RCC 7860 (cell line): ENCODE measurements at places on chromosomes 2 and 18.

DNA sequence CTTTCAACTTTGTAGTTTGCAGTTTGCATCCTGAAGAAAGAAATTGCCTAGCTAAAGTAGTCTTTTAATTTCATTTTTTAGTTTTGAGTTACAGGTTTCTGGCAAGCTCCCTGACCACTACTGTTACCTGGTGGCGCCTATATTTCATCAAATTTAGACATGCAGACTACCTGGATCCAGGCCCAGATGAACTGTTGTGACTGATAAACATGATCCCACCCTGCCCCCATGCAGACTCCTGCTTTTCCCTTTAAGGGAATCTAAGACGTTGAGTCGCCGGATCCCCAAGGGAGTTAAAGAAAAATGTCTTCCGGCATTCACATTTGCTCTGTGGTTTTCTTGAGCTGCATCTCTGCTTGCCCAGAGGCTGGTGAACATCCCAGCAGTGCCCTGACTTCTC, 22.2 kb downstream of the METAP1D start:
- DNase-seq = no peak

DNA sequence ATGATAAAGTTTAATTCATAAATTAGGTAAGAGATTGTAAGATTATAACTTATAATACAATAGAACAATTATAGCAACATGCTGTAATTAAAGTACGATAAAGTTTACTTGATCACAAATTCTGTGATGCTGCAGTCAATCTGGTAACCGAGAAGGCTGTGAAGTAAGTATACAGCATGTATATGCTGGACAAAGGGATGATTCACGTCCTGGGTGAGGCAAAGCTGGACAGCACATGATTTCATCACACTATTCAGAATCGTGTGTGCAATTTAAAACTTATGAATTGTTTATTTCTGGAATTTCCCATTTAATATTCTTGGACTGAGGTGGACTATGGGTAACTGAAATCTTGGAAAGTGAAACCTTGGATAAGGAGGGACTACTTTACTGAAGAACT, 522.2 kb upstream of the CNTNAP5 start:
- peak; percentile 65 for DNase-seq

- no peak for DNase-seq
These were observed 158.2 kb downstream of the STK39 start for GRCh38 chr2:168089200-168089599.

DNA sequence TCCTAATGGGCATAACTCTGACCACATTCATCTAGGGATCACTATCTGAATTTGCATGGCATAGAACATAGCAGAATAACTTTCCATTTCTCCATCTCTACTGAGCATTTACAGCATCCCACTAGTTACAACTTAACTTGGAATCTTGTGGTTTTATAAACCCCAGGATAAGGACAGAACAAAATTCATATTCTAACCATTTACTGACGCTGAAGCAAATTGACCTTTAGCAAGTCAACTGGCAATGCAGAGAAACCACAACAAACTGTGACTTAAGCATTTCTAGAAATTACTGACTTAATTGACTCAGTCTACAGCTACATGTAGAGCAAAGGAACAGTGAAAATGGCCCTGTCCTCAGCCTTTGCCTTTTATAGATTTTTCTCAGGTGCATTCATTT, 61.2 kb downstream of the DCC start:
- DNase-seq = no peak

DNA sequence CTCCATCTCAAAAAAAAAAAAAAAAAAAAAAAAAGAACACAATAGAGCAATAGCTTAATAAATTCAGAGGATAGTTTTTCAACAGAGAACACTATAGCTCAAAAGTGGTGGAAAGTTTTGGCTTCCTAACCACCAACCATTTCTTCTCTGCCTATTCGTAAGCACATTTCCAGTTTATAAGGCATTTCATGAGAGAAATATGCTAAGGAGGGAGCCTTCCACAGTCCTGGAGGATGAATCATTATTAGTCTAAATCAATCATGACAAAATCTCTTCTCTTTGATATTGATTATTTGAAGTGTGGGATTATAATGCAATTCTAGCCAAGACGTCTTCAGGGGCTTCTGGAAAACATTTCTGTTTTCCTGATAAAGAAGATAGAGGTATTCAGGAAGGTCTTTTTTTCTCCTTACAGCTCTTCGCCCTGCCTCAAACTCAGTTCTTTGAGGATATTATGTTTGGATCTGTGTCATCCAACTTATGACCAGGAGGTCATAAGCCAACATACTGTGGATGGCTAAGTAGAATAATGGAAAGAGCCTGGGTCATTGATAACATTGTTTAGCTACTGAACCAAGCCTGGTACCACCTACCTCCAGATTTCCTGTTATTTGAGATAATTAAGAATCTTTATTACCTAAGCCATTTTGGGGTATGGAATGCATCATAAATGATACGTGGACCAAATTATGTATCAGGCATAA, 207.3 kb downstream of the TRIB2 start:
- no peak for DNase-seq

GRCh38 chr18:8552151-8552550, 57.1 kb upstream of the RAB12 start:
- DNase-seq = no peak

DNA sequence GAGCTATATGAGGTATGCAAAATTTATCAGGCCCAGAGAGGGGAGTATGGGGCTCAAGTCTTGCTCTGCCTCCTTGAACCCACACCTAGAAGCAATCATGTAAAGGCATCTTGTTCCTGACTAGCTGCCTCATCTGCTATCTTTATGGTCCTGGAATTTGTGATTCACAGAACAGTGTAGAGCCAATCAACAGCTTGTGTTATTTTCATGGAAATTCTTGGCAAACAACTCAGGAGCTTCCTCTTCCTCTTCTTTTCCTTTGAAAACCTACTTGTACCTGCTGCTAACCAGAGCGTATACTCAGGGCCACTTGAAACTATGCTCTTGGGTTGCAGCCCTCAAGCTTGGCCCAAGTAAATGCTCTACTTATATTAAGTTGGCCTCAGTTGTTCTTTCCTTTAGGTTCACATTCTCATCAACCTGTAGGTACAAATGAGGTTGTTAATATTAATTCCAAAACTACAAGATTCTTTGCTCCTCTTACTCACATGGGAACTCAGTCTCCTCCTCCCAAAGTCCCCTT, 3.5 kb upstream of the NOSTRIN start:
- DNase-seq = no peak

DNA sequence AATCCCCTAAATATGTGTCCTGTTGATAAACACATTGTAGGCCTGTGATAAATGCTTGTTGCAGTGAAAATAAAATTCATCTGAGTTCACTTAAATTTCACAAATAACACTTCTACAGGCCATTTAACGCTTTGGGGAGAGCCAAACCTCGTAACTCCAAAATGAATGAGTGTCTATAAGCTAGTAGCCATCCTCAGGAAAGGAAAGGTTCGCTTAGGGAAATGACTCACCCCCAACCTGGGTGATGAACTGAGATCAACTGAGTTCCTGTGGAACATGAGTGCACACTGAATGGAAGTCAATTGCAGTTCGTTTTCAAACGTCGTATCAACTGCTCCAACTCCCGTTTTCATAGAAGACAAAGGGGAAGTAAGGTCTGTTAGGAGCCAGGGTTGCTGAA, 527.6 kb upstream of the ID2 start:
- DNase-seq = peak; percentile 23

DNA sequence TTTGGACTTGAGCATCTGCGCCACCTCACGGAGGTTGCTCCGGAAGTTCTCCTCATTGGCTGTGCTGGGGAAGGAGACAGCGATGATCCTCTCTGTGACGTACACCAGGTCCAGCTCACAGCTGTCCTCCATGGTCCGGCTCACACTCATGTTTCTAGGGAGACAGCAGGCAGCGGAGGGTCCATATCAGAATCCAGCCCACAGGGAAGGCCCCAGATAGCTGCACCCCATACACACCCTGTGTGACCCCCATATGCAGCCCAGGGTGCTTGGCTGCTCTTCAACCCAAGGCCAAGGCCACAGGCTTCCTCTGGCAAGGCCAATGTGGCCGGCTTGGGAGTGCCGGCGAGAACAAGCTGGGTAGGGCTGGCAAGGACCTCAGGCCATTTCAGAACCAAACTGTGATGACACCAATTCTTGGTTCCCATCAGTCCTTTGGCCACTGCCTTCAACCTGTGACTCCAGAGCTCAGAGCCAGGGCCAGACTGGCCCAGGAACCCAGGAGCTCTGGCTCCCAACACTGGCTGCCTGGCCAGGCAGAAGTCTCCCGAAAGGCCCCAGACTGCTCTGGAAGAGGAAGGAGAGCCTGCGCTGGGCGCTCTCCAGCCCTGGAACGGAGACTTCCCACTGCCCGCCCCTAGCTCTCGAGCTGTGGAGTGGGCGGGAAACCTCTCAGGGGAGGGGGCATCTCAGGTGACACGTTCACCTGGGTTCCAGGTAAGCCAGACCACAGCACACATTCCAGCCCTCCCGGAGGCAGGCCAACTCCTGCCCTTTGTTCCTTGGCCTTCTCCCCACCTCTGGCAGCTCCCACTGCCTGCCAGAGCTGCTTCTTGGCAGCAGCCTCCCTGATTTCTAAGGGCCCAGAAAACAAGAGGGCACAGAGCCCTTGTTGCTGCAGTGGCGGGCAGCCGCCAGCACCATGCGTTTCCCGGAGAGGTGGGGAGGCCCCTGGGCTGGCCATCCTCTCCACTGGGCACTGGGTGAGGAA, 104.7 kb downstream of the TNS1 start:
- no peak for DNase-seq

DNA sequence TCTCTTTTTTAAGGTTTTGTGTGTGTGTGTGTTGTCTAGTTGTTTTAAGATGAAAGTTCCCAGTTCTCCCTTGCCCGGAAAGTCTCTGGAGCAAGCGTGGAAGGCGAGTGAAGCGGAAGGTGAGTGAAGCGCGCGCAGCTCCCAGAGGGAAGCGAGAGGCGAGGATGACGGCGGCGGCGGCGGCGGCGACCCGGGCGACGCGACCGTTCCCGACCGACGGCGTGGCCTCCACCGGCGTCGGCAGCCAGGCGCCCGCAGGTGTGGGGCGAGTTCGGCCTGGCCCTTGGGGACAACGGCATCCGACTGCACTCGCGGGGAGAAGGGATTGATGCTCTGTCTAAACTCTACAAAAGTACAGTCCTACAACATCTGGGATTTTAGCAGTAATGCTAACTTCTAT, 321.9 kb downstream of the CELF4 start:
- no peak for DNase-seq
